Activated T-cell treated with anti-CD3 and anti-CD28 coated beads for 24 hours (primary cell): ENCODE measurements at places on chromosomes 7 and 10.

DNA sequence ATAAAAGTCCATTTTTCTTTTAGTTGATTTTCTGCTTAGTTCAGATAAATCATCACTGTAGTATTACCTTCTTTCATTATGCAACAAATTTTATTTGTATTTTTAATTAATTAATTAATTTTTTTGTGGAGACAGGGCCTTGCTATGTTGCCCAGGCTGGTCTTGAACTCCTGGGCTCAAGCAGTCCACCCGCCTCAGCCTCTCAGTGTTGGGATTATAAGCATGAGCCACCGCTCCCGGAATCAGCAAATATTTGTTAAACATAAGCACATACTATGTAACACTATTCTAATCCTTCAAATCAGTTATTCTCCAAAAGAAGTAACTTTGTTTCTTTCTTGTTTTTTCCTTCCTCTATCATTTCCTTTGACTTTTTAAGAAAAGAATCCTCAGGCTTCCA lies 584.8 kb upstream of the ANKRD30A start:
- DNase-seq, result no peak

DNA sequence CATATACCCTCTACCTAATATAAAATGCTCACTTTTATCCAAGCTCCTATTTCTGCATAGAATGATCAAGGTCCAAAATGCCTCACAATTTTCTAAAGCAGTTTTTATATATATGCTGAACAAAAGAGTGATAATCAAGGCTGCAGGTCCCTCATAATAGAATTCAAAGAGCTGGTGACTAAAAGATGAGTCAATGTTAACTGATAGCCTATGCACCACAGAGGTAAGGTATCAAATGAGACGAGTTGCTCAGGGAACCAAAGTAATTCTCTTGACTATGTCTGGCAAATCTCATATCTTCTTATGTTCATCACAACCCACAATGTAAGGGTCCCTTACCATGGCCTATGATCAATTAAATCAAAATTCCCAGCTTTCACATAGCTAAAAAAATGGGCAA lies 15.2 kb downstream of the PDZD8 start:
- no peak for DNase-seq

- no peak for DNase-seq
Measured at GRCh38 chr10:60298408-60299389, 91.0 kb downstream of the ANK3 start.

DNA sequence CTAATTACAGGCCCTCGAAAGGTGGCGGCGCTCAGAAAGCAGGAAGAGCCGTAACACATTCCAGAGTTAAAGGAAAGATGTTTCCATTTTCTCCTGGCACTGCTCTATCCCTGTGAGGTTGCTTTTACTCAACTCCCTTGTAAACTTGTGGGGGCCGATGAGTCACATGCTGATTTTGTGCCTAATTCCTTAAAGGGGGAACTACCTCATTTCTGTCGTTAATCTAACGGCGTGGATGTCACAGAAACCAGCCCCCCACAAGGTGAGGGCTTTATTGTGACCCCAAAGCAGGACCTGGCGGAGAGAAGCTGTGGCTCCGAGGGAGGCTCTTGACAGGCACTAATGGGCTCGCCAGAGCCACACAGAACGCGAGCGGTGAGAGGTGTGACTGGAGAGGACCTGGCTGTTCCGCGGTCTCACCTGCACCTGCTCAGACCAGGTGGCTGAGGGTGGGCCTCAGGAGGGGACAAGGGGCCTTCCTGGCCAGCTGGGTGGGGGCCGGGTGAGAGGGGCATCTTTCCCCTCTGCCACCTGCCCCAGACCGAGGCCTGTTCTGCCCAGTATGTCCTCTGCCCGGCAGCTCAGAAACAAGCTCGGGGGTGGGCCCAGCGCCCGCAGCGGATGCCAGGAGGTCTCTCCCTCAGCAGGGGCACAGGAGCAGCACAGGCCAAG lies 50.9 kb downstream of the CALML3 start:
- DNase-seq, result no peak

GRCh38 chr7:121810831-121811672 lies 61.9 kb upstream of the PTPRZ1 start:
- no peak for DNase-seq

DNA sequence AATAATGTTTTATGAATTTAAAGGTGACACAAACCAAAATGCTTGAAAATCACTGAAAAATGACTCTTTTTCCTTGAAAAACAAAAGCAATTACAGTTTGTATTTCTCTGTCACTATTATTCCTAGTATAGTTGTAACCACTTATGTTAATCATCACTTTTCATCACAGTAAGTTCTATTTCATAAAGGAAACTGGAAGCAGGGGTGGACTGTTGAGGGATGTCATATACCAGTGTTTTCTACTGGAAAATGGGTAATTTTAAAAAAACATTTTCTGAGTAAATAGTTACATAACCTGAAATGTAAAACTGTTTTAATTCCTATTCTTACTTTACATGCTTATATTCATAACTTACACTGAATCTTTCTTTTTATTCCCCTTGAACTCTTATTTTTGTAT lies 32.2 kb upstream of the SFMBT2 start:
- no peak for DNase-seq
